Type B pancreatic cell (in vitro differentiated cells): ENCODE measurements at places on chromosomes 11 and 22. TPM values are rescaled to one million over a fixed set of nuclear protein-coding genes. Genes with fewer than 3 reads are reported as not detected.

Gene NPAS4
- total RNA-seq, result 0.14 and 0.77 TPM in 2 replicates

Gene WT1
- 2.7 and 5.2 TPM in 2 replicates for total RNA-seq

Gene ESAM
- total RNA-seq, result 3.6 and 3.7 TPM in 2 replicates

Gene KRTAP5-10
- not detected in 2 replicates for total RNA-seq

DNA sequence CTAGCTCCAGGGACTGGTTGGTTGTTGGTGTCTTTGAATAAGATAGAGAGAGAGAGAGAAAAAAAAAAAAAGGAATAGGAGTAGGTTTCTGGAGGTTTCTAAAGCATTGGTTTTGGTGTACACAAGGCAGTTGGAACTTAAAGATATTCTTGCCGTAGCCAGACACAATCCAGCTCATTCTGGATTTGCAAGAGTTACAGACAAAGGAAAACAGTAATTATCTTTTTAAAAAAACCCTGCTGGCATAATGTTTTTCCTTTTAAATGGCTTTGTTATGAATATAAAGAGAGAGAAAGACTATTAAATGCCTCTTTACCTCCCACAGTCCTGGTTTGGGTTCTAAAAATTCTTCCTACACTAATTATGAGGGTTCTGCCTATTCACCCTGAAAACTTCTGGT lies 120.4 kb upstream of the RAG2 start:
- no peak for DNase-seq

GRCh38 chr11:26929806-26930517 lies 64.0 kb upstream of the FIBIN start:
- DNase-seq, result no peak

DNA sequence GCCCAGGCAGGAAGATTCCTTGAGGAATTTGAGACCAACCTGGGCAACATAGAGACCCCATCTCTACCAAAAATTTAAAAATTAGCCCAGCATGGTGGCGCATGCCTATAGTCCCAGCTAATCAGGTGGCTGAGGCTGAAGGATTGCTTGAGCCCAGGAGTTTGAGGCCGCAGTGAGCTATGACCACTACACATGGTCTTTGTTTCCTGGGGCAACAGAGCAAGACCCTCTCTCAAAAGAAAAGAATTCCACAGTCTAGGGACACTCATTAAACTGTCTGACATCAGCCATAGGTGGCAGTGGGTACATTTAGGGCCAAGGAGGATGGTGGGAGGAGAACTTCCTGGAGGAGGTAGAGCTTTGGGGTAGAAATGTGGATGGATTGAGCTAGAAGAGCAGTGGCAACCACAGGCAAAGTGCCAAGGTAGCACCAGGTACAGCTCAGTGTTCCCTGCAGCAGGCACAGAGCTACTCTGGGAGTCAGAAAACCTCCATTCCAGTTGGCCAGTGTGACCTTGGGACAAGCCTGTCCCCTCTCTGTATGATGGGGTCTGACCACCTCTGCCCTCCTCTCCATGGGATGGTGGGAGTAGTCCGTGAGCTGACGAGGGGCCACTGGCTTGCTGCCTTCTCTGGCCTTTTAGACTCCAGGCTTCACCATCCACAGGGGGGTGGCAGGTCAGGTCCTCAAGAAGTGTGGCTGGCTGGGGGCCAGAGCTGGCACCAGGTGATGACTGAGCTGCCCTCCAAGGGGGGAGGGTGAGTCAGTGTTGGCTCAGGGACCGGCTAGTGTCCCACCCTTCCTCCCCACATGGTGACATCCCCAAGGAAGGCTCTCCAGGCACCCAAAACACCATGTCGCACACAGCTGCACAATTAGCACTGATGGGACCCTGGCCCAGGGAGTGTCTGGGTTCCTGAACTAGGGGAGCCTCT lies 3.7 kb upstream of the CLCF1 start:
- DNase-seq, result no peak

- DNase-seq, result no peak
Observed at GRCh38 chr11:58152781-58153180, 27.5 kb upstream of the OR9I1 start.

- no peak for DNase-seq
Observed at GRCh38 chr22:35705141-35705540, 12.5 kb upstream of the APOL5 start.

DNA sequence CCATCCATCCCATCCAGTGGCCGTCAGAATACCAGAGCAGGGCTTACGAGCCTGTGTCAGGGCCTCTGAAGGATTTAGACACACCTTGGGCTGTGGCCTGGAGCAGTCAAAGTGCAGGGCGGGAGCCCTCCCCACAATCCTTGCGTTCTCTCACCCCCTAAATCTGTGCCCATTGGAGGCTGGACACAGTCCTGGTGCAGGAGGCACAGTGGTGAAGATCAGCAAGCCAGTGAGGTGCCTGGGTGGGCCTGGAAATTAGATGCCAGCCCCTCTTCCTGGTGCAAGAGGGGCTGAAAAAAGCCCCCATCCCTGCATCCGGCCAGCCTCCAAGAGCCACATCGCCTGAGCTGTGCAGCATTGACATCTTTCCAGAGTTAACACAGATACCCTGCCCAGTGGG lies 1045.8 kb downstream of the TBC1D22A start:
- DNase-seq, result no peak

DNA sequence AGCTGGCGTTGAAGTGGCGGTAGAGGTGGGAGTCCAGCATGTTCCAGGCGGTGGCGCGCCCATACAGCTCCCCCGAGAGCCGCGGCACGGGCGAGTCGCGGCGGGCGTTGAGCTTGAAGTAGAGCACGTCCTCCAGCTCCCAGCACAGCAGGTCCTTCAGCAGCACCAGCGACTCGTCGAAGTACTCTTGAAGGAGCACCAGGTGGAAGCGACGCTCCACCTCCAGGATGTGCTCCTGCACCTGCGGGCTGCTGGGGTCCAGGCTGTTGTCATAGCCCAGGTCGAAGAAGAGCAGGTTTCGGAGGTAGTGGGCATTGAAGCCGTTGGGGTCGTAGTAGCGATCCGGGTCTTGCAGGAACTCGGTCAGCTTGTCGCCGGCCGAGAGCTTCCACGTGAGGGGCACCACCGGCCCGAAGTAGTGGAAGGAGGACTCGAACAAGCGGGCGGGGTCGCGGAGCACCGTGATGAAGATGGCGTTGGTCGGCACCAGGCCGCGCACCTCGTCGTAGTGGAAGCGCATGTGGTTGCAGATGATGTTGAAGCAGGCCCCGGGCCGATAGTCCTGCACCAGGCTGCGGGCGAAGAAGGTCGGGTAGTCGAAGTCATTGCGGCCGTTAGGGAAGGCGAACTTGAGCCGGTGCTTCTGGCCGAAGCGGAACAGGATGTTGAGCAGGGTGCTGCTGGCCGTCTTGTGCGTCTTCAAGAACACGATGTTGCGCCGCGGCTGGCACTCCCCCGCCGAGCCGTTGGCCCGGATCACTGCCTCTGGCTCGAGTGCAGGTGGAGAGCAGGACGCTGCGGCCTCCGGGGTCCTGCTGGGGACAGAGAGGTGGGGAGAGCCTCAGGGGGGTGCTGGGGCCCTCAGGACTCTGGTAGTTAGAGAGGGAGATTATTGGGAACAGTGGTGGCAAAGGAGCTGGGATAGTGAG lies 9.0 kb upstream of the SEC14L6 start:
- DNase-seq, result no peak

DNA sequence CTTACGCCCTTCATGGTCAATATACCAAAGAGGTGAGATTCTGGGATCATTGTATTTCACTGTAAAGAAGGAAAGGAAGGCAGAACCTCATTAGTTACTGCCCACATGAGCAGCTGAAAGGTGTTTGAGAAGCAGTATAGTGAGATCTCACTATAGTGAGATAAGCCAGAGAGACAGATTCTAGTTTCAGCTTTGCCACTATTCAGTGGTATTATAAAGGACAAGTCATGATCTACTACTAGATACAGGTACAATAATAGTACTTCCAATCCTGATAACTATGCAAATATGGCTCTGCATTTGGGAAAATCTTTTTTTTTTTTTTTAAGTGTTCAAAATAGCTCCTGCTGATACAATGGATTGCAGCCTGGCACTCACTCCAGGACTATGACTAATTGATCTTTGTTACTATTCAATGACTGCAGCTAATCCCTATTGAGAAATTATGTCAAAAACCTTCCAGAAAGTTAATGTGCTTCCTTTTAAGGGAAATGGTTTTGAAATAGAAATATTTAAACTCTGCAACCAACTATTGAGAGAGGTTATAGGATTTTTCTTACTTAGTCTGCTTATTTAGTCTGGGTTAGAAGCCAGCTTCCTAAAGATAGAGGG lies 8.3 kb upstream of the DLAT start:
- DNase-seq, result no peak

DNA sequence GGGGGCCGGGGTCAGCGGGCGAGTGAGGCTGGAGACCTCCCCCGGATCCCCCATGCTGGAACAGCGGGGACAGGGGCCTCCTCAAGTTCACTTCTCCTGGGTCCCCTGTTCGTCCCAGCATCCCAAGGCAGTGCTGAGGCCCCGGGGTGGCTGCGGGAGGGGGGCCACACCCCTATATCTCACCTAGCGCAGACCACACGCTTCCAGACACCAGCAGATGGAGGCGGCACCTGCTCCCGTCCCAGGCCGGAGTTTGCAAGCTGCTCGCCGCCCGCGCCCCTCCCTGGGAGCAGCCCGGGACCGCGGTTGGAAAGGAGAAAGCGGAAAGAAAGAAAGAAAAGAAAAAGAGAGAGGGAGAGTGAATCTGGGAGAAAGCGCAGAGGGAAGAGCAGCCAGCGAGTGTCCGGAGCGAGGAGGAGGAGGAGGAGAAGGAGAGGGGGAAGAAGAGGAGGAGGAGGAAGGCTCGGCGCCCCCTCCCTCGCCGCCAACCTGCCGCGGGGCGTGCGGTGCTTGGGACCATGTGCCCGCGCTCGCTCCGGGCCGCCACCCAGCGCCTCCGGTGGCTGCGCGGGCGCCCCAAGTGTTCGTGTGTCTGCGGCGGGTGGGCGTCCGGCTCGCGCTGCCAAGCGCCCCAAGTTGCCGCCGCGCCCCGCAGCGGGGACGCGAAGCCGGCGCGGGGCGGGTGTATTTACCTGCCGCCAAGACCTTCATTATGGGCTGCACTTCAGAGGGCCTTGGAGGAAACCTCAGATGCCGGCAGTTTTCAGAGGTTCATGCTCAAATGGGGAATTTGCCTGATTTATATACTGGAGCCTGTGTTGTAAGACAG lies at the start of gene LIF:
Gene LIF, minus strand, starts transcription at position 775 of the 829 bp plus-strand sequence. Its CDS starts 64 bp downstream, at position 711.
- no peak for DNase-seq

- no peak for DNase-seq
Observed at GRCh38 chr11:100221791-100222190, 465.3 kb upstream of the ARHGAP42 start.
